CD4-positive, alpha-beta T cell treated with Interleukin-6 at 100 ng/mL for 8 hours (primary cell): ENCODE measurements at places on chromosomes 2 and 18.

- DNase-seq, result no peak
Measured at GRCh38 chr2:188452084-188452483, 160.4 kb downstream of the GULP1 start.

DNA sequence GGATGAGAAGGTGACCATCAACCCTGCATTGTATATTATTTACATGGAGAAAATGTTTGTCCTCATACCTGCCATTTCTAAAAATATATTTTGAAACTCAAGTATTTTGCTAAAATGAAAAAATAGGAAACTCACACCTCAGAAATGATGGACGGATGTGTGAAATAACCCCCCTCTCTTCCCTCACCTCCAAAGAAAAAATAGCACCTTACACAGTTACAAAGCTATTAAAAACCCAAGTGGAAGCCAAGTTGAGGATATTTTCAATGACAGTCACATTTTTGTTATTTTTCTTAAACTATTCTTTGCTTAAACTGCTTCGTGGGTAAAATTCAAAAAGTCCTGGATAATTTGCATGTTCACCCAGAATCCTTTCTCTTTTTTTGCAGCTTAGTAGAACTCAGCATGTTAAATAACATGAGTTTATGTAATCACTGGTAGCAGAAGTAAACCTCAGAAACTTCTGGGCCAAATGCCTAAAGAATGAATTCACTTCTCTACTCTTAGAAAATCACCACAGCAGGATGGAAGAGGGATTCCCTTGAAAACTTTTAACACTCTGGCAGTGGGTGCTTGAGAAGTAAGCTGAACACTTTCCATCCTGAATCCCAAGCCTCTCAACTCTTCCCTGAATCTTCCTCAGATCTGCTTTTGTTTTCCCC is 768 bp downstream of the DSC1 start:
- no peak for DNase-seq

GRCh38 chr2:20450201-20450999 is 3.5 kb downstream of the RHOB start:
- DNase-seq, result no peak

GRCh38 chr2:80028051-80028450 is 276.5 kb downstream of the LRRTM1 start:
- DNase-seq, result no peak
